ENCODE measurements at places on chromosomes 11 and 22.

- no peaks in the 10 kb centered on the region for H3K36me3 ChIP-seq
- DNase-seq: no peak
- no peaks in the 10 kb centered on the region for H3K27me3 ChIP-seq
- H3K4me1 ChIP-seq: peaks cover 8% of the 10 kb centered on the region
- no peak overlapping the region for H3K4me3 ChIP-seq
Measured at GRCh38 chr11:120774591-120775386, 249.1 kb upstream of the TBCEL start.

DNA sequence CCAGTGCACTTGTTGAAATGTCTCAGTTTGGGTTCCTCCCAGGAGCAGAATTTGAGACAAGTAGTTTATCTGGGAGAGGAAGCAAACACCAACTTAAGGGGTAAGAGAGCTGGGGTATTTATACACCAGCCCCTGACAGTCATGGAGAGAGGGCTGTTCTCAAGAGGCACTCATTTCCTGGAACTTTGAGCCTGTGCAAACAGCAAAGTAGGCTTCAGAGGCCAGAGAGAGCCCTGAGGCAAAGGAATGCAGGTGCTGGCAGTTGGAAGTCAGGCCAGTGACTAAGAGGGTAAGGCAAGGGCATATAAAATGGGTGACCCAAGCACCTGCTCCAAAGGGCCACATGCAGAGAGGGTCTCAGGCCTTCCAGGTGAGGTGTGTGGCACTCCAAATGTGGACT, 16.1 kb downstream of the MS4A18 start:
- H3K36me3 ChIP-seq: no peaks in the 10 kb centered on the region
- H3K4me1 ChIP-seq: no peaks in the 10 kb centered on the region
- H3K27me3 ChIP-seq: no peaks in the 10 kb centered on the region
- DNase-seq: no peak
- H3K27ac ChIP-seq: no peak overlapping the region

DNA sequence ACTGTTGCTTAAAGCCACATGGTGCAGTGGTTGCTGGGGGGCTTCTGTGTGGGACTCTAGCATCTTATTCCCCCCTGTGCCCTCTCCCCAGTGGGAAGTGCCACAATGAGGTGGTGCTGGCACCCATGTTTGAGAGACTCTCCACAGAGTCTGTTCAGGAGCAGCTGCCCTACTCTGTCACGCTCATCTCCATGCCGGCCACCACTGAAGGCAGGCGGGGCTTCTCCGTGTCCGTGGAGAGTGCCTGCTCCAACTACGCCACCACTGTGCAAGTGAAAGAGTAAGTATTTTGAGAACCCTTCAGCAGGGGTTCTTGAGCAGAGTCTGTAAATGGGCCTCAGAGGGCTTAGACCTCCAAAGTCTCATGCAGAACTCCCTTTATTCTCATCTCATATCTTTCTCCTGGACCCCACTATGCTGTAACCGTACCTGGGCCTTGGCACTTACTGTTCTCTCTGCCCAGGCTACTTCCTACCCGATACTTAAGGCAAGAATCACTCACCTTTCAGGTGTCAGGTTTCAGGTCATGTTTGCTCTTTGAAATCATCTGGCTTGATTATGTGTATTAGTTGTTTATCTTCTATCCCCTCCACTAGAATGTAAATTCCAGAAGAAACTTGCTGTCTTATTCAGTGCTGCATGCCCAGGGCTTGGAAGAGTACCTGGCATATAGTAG, 32.4 kb downstream of the PIK3IP1 start:
- no peaks in the 10 kb centered on the region for H3K4me1 ChIP-seq
- no peak for DNase-seq
- no peak overlapping the region for H3K27ac ChIP-seq
- H3K36me3 ChIP-seq: peaks cover 66% of the 10 kb centered on the region
- H3K4me3 ChIP-seq: no peak overlapping the region

- no peaks in the 10 kb centered on the region for H3K4me1 ChIP-seq
- H3K4me3 ChIP-seq: no peak overlapping the region
- H3K27me3 ChIP-seq: no peaks in the 10 kb centered on the region
- no peaks in the 10 kb centered on the region for H3K36me3 ChIP-seq
Measured at GRCh38 chr11:44221992-44222391, 87.9 kb downstream of the ALX4 start.

GRCh38 chr22:49212466-49212865, 615.2 kb downstream of the BRD1 start:
- H3K4me3 ChIP-seq: no peak overlapping the region
- H3K36me3 ChIP-seq: no peaks in the 10 kb centered on the region
- H3K4me1 ChIP-seq: no peaks in the 10 kb centered on the region
- no peaks in the 10 kb centered on the region for H3K27me3 ChIP-seq
- H3K27ac ChIP-seq: no peak overlapping the region

DNA sequence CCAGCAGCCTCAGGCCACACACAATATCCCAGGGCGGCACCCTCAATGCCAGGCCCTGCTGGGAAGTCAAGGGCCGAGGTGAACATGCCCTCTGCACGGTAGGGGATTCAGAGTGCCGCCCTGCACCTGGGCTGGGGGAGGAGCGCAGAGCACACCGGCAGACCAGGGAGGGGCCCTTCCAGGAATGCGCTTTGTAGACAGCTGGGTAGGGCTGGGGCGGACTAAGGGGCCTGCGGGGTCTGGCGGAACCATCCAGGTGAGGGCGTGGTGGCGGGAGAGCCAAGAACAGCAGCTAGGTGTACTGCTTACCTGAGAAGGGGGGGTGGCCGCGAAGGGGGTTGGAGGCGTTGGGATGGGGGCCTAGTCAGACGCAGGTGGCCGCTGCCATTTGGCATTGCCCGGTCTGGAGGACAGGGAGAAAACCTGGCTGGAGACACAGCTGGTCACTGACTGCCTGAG, 26.0 kb downstream of the DUSP8 start:
- no peaks in the 10 kb centered on the region for H3K27me3 ChIP-seq
- no peak overlapping the region for H3K27ac ChIP-seq
- no peak overlapping the region for H3K4me3 ChIP-seq
- no peak for DNase-seq
- H3K4me1 ChIP-seq: peaks cover 35% of the 10 kb centered on the region
